Heart left ventricle (tissue), 16 donors: ENCODE measurements at places on chromosomes 11 and 22.
A peak's percentile ranks its signal among the peaks of the same experiment; 100 is the strongest.

DNA sequence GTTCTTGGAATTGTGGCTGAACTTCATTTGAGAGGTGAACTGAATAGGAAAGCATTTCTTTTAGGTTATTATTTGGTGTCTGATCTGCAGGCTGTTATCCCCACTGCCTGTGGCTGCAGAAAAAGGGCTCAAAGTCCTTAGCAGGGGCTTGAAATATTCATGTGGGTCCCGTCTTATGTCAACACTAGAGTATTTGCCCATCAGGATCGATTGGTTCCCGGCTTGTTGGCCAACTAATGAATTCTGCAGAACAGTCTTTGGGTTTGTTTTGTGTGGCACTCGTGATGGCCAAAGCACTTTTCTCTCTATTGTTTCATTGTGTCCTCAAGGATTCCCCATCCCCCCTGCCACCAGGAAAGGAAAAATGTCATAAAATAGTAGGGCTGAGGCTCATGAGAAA is 211.9 kb downstream of the MYO18B start:
- H3K4me1 ChIP-seq = peaks cover 4% of the 10 kb centered on the region
- H3K27me3 ChIP-seq = no peaks in the 10 kb centered on the region
- no peaks in the 10 kb centered on the region for H3K36me3 ChIP-seq
- no peak overlapping the region for H3K27ac ChIP-seq

DNA sequence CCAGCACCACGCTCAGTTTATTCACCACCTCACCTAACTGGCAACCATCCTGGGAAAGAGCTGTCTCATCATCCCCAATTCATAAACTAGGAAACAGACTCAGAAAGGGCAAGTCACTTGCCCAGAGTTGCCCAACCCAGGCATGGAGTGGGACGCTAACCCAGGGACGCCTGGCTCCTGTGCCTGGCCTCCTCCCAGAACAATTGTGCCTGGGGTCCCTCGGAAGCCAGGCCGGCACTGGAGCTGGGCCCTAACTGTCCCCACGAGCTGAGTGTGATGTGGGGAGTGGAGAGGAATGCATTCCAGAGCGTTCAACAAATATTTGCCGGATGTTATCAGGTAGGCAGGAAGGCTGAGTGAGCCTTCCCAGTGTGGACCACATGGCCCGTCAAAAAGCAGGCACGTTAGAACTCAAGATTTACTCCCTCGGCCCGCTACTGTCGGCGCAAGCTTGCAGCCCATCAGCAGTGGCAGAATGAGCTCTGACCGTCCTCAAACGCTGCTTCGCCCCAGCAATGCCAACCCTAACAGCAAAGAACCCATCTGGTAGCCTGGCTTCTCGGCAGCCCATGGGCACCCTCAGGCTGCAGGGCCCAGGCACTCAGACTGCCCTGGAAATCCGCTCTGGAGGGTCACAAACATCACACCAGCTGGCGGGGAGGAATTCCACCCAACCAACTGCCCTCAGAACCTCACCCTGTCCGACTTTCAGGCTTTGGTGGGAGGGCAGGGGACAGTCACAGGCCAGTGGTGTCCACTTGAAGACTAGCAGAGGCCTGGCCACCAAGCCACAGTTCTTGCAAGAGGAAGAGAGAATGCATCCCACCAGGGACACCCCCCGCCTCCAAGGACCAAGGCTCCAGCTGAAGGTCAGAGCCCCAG is 35.6 kb downstream of the MYH9 start:
- H3K4me1 ChIP-seq = peaks cover 43% of the 10 kb centered on the region
- no peak for DNase-seq
- H3K36me3 ChIP-seq = no peaks in the 10 kb centered on the region
- peak overlapping the region; percentile 9 for H3K4me3 ChIP-seq
- no peaks in the 10 kb centered on the region for H3K27me3 ChIP-seq

- no peaks in the 10 kb centered on the region for H3K36me3 ChIP-seq
- H3K4me3 ChIP-seq = no peak overlapping the region
- no peaks in the 10 kb centered on the region for H3K27me3 ChIP-seq
- DNase-seq = no peak
Observed at GRCh38 chr22:36079041-36079440, 50.4 kb upstream of the RBFOX2 start.

GRCh38 chr11:101008961-101009689 is 120.5 kb downstream of the PGR start:
- no peaks in the 10 kb centered on the region for H3K36me3 ChIP-seq
- no peak overlapping the region for H3K4me3 ChIP-seq
- no peaks in the 10 kb centered on the region for H3K4me1 ChIP-seq
- no peak overlapping the region for H3K27ac ChIP-seq
- H3K27me3 ChIP-seq = no peaks in the 10 kb centered on the region
- no peak for DNase-seq

DNA sequence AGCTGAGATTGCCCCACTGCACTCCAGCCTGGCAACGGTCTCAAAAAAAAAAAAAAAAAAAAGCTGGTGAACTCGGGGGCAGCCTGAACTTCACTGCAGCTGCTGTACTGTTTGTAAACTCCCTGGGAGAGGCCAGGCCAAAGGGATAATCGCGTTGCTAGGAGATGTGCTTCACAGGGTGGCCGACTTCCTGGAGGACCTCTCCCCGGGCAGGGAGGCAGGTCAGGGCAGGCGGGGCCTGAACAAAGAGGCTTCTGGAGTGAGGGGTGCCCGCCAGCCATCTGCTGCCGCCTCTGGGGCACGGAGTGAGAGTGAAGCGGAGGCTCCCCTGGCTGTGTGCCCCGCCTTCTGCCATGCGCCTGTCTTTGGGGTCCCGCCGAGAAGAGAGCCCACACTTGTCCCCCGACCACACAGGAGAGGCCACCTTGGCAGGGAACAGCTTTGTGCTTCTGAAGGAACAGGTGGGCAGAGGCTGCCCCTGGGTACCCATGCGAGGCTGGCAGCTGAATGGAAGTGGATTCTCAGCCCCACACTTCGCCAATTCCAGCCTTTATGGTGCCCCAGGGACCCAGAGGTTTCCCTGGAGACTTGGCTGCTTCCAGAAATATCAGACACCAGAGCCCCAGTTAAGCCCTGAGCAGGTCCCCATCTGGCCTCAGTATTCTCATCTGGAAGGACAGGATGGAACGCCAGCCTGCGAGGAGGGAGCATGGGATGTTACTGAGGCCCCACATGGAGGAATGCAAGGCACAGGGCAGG is 29.6 kb downstream of the TMEM184B start:
- peak; percentile 54 for DNase-seq
- peaks cover 43% of the 10 kb centered on the region for H3K36me3 ChIP-seq
- peaks cover 36% of the 10 kb centered on the region for H3K4me1 ChIP-seq
- H3K4me3 ChIP-seq = no peak overlapping the region
- H3K27ac ChIP-seq = peak overlapping the region; percentile 64
